ENCODE measurements at places on chromosomes 12 and 14.

DNA sequence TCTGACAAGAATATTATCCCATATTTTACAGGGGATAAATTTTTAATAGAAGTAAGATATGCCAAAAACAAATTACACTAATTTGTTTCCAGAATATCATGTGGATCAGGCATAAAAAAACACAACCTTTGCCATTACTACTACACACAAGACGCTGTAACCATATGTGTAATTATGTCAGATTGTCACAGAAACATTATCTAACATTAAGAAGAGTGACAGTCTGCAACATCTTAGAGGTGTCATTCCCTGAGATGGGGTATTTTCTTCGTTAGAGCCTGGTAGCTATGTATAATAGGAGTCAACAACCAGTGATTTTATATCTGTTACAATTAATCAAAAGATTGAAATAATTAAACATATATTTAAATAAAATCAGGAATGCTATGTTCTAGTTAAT lies 518.9 kb downstream of the RERGL start:
- no peak for DNase-seq

DNA sequence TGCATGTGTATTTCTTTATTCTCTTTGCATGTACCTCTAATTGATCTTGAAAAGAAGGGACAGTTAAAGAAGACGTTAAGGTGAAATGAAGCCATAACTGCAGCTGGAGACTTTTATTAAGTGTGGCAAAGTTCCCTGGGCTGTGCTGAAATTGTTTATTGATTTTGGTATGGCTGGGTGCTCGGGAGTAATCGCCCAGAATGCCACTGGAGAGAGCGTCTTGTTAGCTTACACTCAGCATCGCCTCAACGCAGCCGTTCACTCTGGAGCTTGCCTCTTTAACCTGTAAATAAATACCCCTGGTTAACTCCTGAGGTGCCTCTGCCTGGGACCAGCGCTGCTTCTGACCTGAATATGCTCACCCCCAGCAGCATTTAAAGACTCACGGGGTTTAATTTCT lies 98.6 kb downstream of the GPATCH2L start:
- no peak for DNase-seq

DNA sequence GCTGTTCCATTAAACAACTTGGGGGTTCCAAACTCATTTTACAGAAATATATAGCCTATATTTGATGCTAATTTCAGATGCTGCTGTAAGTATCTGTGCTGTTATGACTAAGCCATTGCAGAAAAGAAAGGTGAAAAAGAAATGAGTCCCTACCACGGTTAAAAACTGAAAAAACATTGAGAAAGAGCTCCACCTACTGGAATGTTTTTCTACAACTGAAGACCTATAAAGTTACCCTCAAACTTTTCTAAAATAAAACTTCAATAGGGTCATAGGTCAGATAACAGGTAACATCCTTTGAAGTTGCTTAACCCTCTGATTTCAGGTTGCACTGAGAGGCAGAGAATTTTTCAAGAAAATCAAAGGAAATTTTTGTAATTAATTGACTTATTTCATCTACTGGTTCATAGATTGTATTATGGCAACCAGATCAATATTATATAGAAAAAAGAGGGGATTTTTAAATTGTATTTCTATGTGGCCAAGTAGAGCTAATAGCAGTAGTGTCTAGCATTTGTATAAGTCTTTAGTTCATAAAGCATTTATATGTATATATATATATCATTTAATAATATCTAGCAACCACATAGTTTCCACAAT lies 279.9 kb downstream of the RPS29 start:
- no peak for DNase-seq

DNA sequence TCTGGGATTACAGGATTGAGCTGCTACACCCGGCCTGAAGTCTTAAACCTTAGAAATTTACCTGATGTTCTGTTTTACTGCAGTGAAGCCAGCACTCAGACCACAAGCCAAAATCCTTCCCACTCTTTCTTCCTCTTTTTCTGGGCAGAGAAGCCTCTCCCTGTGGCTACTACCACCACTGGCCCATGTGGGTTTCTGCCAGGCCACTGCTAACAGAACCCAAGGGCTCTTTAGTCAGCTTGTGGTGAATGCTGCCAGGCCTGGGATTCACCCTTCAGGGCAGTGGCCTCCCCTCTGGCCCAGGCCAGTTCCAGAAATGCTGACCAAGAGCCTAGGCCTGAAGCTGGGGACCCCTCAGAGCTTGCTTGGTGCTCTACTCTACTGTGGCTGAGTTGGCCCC lies 35.3 kb downstream of the GAS2L3 start:
- DNase-seq = no peak

DNA sequence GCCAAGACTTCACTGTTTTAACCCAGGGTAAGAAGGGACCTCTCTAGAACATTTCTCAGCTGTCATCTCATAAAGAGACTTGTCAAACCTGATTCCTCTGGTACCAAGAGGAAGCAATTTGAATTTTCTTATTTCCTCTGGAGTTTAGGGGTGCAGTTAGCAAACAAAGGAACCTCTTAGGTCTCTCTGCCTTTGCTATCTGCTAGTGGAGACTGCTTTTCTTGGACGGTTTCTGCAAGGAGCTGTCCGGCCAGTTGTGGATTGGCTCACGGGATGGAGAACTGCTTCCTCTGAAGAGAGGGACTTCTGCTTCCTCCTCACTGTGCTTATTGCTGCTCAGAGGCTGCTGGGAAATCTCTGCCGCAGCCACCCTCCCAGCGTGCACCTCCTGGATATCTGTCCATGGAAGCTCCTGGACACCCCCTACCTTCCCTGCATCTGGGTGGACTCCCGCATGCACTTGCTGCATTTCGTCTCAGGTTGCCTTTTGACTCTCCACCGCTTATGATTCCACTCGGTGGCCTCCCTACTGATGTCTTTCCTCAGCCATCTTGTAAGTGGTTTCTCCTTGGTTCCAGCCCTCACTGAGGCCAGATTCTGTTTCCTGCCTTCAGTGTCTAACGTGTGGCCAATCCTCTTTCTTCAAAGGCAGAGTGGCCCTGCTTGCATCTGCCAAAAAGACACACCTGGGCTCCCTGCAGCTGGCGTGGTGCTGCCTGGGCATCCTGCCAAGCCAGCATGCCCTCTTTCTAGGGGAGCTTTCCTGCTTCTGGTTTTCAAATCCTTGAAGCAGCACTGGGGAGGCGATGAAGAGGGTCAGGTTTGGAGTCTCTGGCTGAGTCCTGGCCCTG lies 187.3 kb downstream of the CHST11 start:
- no peak for DNase-seq

GRCh38 chr12:100365411-100365810 lies 8.5 kb downstream of the SLC17A8 start:
- no peak for DNase-seq

DNA sequence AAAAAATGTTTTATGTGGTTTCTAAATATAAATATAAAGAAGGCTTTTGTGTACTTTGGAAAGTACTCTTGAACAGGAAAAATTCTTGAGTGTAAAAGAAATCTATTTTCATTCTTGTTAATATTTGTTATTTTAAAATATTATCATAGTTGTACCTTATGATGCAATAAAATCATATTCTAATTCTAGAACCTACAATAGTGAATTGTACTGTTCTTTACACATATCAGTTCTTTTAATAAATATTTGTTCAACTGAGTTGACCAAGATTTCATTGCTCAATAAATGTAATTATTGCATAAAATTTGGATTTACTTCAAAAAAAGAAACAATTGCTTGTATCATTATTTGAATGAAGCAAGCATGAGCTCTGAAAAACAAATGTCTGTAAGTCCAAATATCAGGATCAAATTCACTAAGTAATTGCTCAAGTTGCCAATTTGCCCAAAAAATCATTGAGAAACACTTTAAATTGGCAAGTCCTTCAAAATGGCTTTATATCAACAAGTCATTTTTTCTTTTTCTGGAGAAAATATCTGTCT lies 191.6 kb upstream of the SLC16A7 start:
- DNase-seq = no peak
